ENCODE measurements at places on chromosomes 7 and 10.

DNA sequence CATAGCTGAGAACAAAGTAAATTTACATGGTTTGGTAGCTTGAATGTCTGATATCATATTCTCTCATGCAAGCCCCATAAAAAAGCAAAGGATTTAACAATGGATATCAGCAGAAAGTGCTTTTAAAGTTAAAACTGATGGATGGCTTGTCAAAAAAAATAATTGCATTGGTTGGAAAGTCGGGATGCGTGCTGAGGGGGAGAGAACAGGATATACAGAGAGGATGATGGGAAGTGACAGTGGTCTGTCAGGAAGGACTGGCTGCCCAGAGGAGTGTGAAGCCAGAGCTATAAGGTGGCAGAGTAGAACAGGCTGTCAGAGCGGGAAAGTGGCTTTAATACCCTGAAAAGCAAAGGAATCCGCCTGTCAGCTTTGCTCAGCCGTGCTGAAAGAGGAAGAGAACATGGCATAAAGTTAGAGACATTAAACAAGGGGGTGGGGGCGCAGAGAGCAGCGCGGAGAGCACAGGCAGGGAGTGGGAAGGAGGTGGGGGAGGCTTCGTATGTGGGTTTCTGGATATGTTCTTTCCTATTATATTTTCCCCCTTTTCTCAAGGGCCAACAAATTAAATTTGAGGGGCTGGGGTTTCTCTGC lies 493.0 kb downstream of the LRMDA start:
- no peak overlapping the region for H3K4me3 ChIP-seq
- no peak for DNase-seq
- peaks cover 5% of the 10 kb centered on the region for H3K27me3 ChIP-seq
- H3K36me3 ChIP-seq, result no peaks in the 10 kb centered on the region
- H3K27ac ChIP-seq, result no peak overlapping the region
- no peaks in the 10 kb centered on the region for H3K4me1 ChIP-seq

- no peak overlapping the region for H3K4me3 ChIP-seq
- no peak for DNase-seq
- H3K36me3 ChIP-seq, result no peaks in the 10 kb centered on the region
- H3K27me3 ChIP-seq, result no peaks in the 10 kb centered on the region
- no peak overlapping the region for H3K27ac ChIP-seq
Observed at GRCh38 chr7:97422046-97422445, 304.5 kb downstream of the SDHAF3 start.

DNA sequence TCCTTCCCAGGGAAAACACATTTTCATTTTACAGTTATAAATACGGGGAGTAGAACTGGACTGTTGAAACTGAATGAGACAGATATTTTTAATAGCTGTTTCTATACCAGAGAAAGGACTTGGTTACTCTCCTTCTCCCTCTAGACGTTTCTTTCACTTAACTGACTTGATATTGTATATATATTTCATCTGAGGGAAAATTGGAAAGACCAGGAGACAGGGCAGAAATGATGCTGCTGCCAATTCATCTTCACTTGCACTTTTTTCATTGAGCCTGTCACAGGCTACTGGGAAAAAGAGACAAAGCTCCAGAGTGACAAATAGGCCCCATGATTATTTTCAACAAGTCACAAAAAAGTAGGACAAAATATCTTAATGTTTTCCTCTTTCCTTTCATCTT lies 636.0 kb upstream of the TPK1 start:
- no peaks in the 10 kb centered on the region for H3K27me3 ChIP-seq
- H3K4me1 ChIP-seq, result no peaks in the 10 kb centered on the region
- H3K27ac ChIP-seq, result no peak overlapping the region
- no peak overlapping the region for H3K4me3 ChIP-seq

DNA sequence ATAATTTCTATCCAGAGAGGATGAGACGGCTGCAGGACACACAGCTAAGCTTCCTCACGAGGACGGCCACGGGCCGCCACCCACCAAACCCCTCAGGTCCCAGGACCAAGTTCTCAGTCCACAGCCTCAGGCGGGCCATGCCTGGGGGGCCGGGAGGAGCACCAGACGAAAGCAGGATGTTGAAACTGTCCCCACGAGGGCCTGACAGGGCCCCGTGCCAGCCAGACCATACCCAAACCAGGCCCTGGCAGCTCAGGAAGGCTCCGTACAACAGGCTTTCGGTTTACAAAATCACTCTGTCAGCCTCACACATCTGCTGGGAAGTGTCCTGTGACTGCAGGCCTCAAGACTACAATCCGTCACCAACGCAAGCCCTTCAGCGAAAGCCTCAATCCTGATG lies 14.5 kb downstream of the TUBGCP2 start:
- peaks cover 56% of the 10 kb centered on the region for H3K36me3 ChIP-seq
- no peaks in the 10 kb centered on the region for H3K27me3 ChIP-seq
- no peak for DNase-seq
- H3K27ac ChIP-seq, result no peak overlapping the region

All from activated CD4-positive, alpha-beta T cell treated with anti-CD3 and anti-CD28 coated beads, Interleukin-2, amount 10 ng/mL, durations not matched to agents 24 days and 14 days (primary cell).